Spleen (tissue), 13 donors: ENCODE measurements at places on chromosomes 7 and 10. TPM values are rescaled to one million over a fixed set of nuclear protein-coding genes. Genes with fewer than 3 reads are reported as not detected.
A peak's percentile ranks its signal among the peaks of the same experiment; 100 is the strongest.

DNA sequence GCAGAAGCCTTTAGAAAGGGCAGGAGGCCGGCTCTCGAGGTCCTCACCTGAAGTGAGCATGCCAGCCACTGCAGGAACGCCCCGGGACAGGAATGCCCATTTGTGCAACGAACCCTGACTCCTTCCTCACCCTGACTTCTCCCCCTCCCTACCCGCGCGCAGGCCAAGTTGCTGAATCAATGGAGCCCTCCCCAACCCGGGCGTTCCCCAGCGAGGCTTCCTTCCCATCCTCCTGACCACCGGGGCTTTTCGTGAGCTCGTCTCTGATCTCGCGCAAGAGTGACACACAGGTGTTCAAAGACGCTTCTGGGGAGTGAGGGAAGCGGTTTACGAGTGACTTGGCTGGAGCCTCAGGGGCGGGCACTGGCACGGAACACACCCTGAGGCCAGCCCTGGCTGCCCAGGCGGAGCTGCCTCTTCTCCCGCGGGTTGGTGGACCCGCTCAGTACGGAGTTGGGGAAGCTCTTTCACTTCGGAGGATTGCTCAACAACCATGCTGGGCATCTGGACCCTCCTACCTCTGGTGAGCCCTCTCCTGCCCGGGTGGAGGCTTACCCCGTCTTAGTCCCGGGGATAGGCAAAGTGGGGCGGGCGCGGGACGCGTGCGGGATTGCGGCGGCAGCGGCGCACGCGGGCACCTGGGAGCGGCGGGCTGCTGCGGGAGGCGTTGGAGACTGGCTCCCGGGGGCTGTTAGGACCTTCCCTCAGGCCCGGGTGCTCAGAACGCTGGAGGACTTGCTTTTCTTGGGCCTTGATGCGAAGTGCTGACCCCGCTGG, at the start of gene FAS:
TSS of gene FAS (plus strand) at position 415 of the 777 bp plus-strand sequence. CDS start at position 494, 79 bp downstream.
- DNase-seq: peak; percentile 94

- no peak for DNase-seq
These were observed 4.9 kb downstream of the LRRC17 start for GRCh38 chr7:102917436-102918353.

- no peak for DNase-seq
These were observed 75.1 kb downstream of the HGF start for GRCh38 chr7:81694711-81695110.

NEUROD6 gene
- not detected for total RNA-seq

DNA sequence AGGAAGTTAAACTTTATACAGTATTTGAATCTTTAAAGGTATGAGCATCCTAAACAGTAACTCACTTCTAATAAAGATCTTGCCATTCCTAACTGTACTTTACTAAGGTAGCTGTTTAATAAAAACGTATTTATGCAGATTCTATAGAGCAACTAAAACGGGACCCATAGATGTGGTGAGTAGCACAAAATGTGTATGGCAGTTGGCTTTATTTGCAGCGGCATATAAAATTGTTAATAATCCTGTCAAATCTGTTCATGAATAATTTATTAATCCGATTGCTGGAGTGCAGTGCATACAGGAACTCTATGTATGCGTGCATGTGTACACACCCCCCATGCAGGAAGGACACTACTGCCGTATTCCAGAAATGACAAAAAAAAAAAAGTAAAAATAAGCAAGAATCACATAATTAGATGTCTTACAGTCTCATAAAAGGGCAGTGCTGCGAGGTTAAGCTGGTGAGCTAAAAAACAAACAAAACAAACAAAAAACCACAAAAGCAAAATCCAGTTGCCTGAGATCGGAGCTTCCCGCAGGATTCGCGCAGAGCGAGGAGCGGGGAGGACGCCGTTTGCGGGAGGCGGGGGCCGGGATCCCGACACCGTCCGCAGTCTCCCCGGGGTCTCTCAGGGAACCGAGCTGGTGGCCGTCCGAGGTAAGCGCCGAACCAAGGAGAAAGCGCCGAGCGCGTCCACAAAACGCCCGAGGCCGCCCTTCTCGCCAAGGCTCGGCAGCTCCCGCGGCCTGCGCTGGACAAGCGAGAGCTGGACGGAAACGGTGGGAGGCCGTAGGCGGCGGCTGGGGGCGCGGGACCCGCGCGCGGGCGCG, 518 bp upstream of the COMMD3 start:
- no peak for DNase-seq

GRCh38 chr10:8563478-8563877, 509.0 kb downstream of the GATA3 start:
- no peak for DNase-seq

SH2D4B gene
- 0.13 TPM for total RNA-seq

GRCh38 chr10:126997801-126998590, 92.8 kb downstream of the DOCK1 start:
- DNase-seq: no peak

- DNase-seq: no peak
These were observed 3.8 kb upstream of the TRIM56 start for GRCh38 chr7:101081432-101081831.

ANK3 gene
- 133 TPM for total RNA-seq

GIMAP4 gene
- 214 TPM for total RNA-seq

SPDYE1 gene
- total RNA-seq: not detected

GRCh38 chr7:132055336-132056120, 499.1 kb upstream of the PODXL start:
- no peak for DNase-seq

DNA sequence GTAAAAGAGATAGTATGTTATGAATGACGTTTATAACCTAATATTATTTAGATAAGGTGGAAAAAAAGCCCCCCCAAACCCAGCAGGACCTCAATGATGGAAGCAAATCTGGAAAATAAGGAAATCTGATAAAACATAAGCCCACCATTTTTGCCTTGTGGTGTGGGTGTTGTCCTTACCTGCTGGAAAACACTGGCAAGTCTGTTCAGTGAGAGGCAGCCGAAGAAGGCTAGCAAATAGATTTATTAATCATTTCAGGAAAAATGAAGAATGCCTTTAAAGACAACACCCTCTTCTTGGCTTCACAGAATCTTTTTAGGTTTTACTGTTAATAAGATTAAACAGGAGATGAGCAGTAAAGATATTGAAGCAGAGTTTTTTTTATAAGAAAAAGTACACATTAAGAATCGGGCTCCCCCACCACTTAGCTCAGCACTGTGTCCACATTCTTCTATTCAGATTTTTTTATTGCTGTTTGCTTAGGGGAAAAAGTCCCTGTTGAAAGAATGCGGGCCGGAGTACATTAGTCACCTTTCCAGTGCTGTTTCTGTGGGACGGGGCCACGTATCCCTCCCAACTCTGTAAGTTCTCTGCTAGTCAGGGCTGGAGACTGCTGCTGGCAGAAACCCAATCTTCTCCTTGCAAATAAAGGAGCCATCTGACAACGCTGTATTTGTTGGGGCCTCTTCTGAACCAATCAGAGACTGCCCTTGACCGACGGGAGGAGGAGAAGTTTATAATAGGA, 104.1 kb downstream of the EVX1 start:
- DNase-seq: no peak

DNA sequence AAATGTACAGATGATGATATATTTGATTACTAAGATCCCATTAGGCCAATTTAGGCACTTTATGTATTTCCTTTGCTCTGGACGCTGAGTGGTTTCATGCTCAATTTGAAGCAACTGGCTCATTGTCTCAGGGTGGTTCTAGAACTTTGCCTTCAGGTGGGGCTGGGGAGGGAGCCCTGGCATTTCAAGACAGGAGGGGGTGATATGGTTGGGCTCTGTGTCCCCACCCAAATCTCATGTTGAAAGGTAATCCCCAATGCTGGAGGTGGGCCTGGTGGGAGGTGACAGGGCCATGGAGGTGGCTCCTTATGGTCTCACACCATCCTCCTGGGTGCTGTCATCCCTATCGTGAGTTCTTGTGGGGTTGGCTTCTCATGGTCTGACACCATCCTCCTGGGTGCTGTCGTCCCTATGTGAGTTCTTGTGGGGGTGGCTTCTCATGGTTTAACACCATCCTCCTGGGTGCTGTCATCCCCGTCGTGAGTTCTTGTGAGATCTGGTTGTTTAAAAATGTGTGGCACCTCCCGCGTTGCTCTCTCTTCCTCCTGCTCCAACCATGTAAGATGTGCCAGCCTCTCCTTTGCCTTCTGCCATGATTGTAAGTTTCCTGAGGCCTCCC, 151.5 kb upstream of the KLF6 start:
- no peak for DNase-seq

DTX2 gene
- total RNA-seq: 41.2 TPM

LRGUK gene
- total RNA-seq: 1.2 TPM

DNA sequence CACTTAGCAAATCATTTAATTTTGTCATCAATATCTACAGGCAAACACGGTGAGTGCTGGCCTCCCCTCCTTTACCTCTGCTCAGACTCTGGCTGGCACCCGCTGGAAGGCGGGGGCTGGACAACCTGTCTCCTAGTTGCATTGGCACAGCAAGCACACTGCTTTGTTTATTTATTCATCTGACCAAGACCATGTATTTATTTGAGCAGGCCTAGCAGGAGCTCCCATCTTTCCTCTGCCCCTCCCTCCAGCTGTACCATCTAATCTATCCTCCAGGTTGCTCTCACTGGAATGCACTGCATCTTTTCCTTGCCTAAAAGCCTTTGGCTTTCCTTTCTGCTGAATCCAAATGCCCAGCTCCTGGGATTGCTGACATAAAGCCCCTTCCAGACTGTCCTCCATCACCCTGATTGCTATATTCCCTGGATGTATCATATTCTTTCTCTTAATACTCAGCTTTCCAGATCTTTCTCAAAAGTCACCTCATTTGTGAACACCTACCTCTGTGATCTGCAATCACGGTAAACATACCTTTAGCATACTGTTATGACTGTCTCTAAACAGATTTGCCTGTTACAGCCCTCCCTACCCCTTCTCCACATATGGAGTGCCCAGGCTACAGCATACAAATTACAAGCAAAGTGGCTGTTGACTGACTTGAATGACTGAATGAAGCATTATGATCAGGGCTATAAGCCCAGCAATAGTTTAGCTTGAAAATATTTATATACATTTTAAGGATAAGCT, 9.6 kb downstream of the ELMO1 start:
- no peak for DNase-seq
